Left lobe of liver (tissue), 2 donors: ENCODE measurements at places on chromosomes 2 and 18.

DNA sequence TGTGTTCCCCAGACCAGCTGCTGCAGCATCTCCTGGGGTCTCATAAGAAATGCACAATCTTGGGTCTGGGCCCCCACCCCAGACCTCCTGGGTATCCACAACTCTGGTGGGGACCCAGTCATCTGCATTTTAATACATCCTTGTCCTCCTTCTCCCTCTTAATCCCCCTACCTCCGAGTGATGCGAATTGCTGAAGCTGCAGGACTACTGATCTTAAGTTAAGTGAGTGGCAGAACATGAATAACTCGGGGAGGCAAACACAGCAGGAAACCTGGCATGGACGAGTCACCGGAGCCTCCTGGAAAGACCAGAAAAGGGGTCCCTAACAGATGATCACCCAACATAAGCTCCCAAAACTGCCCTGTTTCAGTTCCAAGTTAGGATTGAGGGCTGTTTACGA lies 283.2 kb upstream of the MGAT5 start:
- no peak for DNase-seq

DNA sequence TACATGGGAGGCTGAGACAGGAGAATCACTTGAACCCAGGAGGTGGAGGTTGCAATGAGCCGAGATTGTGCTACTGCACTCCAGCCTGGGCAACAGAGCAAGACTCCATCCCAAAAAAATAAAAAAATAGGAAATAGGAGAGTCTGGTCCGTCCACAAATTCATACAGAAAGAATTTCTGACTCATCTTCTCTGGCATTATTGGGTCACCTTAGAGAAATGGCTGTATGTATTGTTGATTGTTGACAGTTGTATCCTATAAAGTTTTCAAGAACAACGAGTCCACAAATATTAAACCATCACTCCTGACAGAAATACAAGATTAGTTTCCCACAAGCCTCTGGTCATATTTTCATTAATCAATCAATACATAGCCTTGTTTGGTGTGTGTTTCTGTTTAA lies 20.4 kb downstream of the RBM43 start:
- no peak for DNase-seq

GRCh38 chr2:192377173-192377572 lies 182.4 kb upstream of the TMEFF2 start:
- DNase-seq: no peak

DNA sequence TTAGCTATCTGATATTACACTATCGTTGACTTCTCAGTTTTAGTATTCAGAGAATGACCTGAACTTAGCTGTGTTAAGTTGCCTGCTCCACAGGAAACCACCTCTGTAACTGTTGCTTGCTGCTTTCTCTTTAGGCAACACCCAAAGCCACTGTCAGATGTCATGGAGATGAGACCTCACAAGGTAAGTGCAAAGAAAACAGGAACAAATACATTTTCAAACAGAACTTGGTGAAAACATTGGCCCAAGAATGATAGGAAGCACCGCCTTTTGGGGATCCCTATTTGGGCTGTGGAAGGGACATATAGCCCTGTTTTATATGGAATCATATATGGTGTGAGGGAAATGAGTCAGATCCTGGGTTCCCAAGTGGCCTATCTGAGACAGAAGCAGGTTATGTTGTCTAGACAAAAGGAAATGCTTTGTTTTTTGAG lies 143.4 kb downstream of the UBE2E3 start:
- no peak for DNase-seq

DNA sequence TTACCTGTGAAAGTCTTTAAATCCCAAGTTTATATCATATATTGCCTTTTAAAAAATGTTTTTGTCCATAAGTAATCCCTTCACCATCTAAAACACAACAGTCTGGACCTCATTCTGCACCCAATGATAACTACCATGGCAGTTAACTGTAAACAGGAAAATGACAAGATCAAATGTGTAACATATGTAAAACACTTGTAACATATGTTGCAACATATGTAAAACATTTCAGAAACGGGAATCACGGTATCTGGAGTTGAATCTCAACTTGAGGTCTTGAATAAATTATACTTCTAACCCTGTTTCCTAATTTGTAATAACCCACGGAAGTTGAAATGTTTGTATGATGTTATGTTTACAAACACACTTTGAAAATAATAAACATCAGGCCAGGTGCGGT lies 6.2 kb downstream of the LRPPRC start:
- DNase-seq: no peak

GRCh38 chr2:91477731-91478672 lies 2786.5 kb downstream of the RPIA start:
- peak; percentile 52 for DNase-seq

DNA sequence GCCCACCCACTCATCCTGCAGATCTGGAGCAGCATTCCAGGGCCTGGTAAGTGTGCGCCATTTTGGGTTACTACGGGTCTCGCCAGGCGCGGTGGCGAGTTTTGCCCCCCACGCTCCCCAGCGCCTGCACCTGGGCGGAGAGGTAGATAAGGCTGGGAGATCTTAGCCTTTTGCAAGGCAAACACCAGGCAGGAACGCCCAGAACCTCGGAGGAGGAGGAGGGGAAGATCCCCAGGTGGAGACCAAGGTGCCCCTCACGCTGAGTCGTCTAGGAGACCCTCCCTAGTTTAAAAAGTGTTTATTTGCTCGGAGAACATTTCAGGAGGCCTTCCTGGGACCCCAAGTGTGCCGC lies 365 bp upstream of the RAMP1 start:
- peak; percentile 44 for DNase-seq

- no peak for DNase-seq
Measured at GRCh38 chr2:28436525-28437051, 43.9 kb downstream of the FOSL2 start.

DNA sequence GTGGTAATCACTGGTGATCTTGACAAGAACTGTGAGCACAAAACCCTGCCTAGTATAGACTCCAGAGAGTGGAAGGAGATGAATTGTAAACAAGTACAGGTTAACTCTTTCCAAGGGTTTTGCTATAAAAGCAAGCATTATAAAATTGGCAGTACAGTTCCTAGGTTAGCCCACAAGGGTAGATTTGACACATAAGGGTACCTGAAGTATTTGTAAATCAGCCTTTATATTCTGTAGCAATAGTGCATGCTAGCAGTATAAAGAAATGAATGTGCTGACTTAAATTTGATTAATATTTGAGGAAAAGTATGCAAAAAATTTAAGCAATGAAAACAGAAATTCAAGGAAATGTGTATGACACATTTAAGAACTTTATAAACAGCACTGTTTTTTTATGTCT lies 42.4 kb downstream of the SP3 start:
- DNase-seq: no peak

DNA sequence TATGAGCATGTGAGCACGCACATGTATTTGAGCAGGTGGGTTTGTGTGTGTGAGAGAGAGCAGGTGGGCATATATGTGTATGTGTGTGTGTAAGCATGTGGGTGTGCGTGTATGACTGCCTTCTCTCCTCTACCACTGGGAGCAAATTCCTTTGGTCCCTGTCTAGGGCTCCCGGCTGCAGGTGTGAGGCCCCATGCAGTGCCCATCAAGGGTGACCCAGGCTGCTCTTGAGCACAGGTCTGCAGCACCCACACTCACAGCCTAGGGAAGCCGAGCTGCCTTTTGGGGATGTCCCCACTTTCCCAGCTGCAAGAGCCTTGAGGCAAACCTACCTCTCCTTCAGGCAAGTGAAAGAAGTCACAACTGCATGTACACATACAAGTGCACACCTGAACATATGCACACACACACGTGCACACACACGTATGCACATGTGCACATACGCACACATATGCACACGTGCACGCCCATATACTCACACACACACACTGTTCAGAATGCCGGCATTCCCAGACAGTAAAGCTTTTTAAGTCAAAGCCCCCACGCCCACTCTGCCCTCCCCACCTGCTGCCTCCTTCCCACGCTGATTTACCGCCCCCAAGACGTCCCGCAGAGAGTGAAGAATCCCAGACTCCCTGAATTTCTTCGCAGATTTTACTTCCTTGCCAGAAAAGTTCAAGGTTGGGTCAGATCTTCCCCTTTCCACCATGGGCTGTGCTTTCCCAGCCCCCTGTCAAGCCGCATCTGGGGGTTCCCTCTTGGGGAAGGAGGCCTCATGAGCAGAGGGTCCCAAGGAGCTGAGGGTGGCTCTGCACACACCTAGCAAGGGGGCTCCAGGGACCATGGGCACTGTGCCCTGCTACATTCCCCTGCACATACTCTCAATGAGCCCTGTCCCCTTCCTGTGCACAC lies 170.6 kb downstream of the TWIST2 start:
- no peak for DNase-seq

DNA sequence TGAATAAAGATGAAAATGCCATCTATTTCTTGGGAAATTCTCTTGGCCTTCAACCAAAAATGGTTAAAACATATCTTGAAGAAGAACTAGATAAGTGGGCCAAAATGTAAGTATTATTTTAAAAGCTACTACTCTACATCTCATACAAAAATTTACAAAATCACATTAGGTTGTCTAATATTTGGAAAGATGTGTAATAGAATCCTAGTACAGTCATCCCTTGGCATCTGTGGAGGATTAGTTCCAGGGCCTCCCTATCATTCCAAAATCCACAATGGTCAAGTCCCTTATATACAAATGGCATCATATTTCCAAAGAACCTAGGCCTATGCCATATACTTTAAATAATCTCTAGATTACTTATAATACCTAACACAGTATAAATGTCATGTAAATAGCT lies 41.2 kb downstream of the KYNU start:
- DNase-seq: no peak

- no peak for DNase-seq
Measured at GRCh38 chr2:70304498-70304897, 2.6 kb upstream of the FAM136A start.

DNA sequence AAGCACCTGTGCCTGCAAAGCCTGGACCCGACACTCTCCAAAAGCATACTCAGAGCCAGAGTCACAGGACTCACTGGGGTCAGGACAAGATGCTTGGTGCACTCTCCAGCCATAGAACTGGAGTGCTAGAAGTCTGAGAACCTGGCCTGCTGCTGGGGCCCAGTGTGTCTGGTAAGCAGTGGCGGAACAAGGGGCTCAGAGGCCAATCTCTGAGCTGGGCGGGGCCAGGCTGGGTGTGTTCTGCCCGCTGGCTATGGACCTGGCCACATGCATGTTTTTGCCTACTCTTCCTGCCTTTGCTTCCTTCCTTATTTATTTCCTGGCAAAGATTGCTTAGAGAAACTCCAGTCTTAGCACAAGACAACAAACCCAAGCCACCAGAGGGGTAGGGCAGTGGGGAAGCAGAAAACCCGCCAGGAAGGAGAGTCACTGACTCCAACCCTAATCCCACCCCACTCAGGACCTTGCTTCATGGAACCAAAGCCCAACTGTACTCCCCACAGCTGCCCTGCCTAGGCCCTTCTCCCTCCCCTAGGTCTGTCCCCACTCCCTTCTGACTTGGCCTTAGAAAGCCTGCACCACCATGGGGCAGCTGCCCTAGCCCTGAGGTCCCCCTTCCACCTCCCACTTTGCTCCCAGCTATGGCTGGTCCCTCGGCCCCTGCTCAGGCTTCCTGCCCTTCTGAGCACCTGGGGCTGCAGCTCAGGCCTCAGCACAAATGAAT lies 315.5 kb downstream of the CELF4 start:
- DNase-seq: no peak

DNA sequence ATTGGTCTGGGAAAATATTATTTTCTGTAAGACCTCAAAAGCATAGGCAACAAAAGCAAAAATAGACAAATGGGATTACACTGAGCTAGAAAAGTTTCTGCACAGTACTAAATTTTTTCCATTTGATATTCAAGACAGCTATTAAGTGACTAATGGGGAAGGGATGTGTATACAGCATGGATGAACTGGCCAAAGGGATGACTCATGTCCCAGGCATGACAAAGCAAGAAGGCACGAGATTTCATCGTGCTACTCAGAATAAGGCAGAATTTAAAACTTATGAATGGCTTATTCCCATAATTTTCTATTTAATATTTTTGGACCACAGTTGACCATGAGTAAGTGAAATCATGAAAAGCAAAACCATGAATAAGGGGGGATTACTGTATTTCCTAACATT lies 1250.1 kb upstream of the GYPC start:
- DNase-seq: no peak

DNA sequence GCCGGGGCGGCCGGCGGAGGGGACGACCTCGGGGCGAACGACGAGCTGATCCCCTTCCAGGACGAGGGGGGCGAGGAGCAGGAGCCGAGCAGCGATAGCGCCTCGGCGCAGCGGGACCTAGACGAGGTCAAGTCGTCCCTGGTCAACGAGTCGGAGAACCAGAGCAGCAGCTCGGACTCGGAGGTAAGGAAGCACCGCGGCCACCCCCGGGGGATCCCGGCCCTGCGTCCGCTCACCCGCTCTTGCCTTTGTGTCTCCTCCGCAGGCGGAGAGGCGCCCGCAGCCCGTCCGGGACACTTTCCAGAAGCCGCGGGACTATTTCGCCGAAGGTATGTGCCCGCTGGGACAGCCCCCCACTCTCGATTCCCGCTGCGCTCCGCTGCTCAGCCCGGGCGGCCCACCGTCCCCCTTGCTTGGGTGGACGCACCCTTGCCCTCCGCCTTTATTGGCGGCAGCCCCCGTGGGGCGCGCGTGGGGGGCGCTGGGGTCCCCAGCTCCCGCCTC lies 611 bp downstream of the TCF7L1 start:
- DNase-seq: peak; percentile 60

GRCh38 chr2:119049968-119050704 lies 108.1 kb downstream of the MARCO start:
- DNase-seq: no peak

DNA sequence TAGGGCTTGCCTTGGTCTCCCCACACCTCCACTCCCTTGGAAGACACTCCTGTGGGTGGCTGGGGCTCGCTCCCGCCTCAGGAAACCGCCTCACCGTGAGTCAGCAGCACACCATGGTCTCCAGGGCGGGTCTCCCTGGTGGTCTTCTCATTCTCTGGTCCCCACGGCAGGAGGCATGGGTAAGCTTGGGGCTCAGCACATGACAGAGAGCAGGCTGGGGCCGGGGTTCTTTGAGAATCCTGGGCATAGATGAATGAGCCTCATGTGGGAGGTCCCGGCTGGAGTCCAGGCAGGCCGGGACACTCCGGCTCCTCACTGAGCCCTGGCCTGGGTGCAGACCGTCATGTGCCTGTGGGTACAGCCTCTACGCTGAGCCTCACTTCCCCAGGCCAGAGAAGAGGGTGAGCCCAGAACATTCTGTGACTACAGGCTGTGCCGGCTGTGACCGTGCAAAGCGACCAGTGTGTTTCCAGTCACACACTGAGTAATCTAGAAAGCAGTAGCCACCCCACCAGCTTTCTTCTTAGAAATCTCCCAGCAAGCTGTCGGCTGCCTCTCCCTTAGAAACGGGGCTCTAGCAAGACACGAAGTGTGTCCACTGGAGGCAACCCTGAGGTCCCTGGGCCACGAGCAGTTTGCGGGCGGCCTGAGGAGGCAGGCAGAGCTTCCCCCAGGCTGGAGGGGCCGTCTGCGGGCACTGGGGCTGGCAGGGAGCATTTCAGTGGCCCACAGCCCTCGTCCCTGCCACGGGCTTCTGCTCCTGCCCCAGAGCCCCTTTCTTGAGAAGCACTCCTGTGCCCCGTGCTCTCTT lies 93.1 kb downstream of the RHOB start:
- peak; percentile 67 for DNase-seq

- peak; percentile 63 for DNase-seq
Measured at GRCh38 chr2:60213865-60214625, 339.4 kb downstream of the BCL11A start.

- no peak for DNase-seq
Measured at GRCh38 chr2:55976681-55977080, 53.1 kb upstream of the EFEMP1 start.

- no peak for DNase-seq
Measured at GRCh38 chr18:45833846-45834245, 8.4 kb downstream of the SIGLEC15 start.
